ACHN (cell line): ENCODE measurements at places on chromosomes 1 and 21.
A peak's percentile ranks its signal among the peaks of the same experiment; 100 is the strongest.

GRCh38 chr1:104991702-104992101 lies 1242.0 kb downstream of the AMY1C start:
- peak; percentile 1 for DNase-seq

DNA sequence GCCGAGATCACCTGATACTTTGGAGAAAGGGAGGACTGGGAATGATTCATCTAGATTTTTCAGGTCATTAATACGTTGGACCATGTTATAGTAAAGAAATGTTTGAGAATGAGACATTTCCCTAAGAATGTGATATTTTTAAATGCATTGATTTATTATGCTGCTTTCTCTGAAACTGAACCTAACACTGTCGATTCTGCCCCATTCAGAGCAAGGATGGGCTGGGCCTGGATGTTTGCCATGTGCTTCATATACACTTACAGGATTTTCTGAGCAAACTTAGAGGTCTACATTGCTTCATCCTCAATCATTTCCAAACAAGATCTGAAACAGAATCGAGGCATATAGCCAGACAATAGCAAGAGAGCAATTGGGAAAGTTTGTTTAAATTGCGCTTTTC lies 183.3 kb downstream of the CRB1 start:
- DNase-seq = no peak

DNA sequence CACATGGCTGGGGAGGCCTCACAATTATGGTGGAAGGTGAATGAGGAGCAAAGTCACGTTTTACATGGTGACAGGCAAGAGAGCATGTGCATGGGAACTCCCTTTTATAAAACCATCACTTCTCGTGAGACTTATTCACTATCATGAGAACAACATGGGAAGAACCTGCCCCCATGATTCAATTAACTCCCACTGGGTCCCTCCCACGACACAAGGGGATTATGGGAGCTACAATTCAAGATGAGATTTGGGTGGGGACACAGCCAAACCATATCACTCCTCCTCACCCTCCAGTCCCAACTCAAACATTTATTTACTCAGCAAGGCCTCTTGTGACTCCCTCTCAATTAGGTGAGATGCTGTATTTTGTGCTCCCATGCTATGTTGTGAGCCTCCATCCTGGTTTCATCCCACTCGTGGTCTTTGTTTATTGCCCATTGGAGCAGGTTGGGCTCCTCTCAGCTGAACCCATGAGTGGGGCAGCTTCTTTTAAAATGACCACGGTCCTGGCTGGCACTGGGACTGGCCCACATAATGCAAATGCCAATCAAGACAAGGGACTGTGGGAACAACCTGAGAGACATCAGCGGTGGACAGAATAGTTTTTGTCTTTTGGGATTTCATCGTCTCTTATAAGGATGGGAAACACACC lies 28.8 kb downstream of the IRF2BP2 start:
- DNase-seq = no peak

DNA sequence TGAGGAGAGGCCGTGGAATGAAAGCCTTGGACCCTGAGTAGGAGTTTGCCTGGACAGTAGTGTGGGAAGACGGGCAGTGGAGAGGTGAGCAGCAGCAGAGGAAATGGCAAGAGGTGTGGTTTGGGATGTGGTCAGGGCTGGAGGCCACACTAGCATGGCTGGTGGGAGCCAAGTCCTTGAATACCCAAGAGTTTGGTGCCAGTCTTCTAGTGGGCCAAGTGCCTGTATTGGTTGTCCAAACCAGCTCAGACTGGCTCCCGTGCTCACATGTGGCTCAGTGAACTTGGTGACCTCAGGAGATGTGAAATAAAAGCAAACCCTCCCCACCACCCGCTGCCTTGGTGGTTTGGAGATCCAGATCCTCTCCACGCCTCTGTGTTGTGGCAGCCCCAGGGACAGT lies 2.4 kb downstream of the GUCA2A start:
- DNase-seq = no peak

GRCh38 chr21:42298237-42298636 lies 17.0 kb downstream of the TFF3 start:
- no peak for DNase-seq

- no peak for DNase-seq
These were observed 8.1 kb downstream of the PRXL2B start for GRCh38 chr1:2594641-2595131.

DNA sequence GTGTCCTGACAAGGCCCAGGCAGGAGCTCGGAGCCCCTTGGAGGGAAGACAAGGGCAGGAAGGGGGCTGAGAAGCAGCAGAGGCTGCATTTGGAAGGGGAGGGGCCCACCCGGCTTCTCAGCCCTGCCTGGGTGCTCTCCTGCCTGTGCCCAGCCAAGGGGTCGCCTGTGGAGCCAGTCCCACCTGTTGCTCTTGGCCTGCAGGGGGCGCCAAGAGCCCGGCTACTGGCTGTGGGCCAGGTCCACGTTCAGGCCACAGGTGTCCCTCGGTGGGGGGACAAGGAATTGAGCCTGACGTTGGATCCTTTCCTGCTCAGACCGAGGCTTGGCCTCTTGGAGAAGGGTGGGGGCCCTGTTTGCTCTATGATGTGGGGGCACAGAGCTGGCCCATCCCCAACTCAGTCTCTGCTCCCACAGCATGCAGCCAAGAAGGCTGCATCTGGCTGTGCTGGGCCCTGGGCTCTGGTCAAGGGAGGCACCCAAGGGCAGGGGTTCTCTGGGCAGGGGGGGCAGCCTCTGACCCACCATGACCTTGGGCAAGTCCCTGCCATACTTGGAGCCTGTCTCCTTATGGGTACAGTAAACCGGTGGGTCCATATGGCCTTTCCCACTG lies 10.9 kb downstream of the WNT4 start:
- DNase-seq = peak; percentile 45

DNA sequence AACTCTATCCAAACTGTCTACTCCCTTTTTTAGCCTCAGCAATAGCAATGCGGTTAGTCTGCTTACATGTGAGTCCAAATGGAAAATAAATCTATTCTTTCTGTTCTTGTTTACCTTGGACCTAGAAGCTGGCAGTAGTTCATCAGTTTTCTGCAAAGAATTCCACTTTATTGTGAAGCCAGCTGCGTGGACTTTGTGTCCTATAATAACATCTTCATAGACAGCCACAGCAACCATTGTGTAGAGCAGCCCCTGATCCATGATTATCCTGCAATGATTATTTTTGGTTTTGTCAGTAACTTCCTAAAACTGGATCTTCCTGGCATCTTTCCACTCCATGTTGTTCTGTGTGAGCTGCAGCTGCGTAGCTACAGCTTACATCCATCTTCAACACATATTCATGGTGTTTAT lies 408.7 kb downstream of the NUF2 start:
- no peak for DNase-seq

- no peak for DNase-seq
These were observed 444.7 kb downstream of the CAMTA1 start for GRCh38 chr1:7229696-7230631.

DNA sequence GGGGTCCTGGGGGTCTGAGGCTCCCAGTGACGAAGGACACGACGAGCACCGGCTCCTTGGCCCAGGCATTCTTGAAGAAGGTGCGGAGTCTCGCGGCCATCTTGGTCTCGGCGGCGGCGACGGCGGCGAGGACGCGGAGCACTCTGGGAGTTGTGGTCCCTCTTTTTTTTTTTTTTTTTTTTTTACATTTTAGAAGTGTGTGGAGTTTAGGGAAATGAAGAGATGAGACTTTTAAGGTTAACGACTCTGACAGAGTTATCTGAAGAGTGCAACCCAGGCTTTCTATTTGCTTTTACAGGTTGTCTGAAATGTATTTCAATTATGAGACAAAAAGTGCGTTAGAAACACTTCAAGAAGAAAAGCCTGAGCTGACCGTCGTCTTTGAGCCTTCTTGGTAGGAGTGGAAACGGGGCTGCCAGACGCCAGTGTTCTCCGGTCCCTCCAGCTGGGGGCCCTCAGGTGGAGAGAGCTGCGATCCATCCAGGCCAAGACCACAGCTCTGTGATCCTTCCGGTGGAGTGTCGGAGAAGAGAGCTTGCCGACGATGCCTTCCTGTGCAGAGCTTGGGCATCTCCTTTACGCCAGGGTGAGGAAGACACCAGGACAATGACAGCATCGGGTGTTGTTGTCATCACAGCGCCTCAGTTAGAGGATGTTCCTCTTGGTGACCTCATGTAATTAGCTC lies 9.7 kb downstream of the OR2B11 start:
- DNase-seq = no peak

DNA sequence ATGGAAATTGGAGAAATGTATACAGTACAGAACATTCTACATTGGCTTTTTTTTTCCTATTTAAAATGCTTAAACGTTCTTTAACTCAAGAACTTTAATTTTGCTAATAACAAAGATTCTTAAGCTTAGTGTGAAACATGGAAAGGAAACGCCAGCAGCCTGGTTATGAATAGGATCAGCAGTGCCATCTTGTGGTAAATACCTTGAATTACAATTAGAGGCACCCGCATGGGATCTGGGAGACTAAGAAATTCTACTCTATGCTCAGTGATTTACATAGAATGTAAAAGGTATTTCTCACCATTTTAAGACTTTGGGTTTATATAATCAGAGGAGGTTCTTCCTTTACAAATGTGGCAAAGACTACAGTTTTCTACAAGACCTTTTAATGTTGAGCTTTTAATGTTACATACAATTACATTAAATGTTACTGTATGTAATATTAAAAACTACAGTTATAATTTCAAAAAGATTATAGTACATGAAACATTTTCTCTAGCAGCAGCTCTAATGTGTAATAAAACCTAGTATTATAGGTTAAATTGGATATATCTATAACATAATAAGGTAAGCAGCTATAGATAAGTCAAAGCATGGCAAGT lies 32.1 kb upstream of the APOBEC4 start:
- peak; percentile 69 for DNase-seq

DNA sequence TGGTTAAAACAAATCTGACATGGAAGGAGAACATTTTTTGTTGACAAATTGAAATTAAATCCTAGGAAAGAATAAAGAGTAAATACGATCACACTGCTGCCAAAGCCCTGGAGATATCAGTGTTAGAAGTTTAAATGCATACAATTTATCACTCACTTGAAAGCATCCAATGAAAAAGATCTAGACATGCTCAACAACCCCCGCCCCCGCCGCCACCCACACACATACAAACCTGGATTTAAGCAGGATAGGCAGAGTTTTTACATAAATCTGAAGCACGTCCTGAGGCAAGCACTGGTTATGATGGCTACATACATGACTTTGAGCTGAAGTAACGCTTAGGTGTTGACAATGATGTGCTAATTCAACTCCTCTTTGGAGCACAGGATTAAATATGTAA lies 58.5 kb downstream of the LYST start:
- no peak for DNase-seq
